ENCODE measurements at places on chromosomes 1 and 21. TPM values are rescaled to one million over a fixed set of nuclear protein-coding genes. Genes with fewer than 3 reads are reported as not detected.
A peak's percentile ranks its signal among the peaks of the same experiment; 100 is the strongest.

DNA sequence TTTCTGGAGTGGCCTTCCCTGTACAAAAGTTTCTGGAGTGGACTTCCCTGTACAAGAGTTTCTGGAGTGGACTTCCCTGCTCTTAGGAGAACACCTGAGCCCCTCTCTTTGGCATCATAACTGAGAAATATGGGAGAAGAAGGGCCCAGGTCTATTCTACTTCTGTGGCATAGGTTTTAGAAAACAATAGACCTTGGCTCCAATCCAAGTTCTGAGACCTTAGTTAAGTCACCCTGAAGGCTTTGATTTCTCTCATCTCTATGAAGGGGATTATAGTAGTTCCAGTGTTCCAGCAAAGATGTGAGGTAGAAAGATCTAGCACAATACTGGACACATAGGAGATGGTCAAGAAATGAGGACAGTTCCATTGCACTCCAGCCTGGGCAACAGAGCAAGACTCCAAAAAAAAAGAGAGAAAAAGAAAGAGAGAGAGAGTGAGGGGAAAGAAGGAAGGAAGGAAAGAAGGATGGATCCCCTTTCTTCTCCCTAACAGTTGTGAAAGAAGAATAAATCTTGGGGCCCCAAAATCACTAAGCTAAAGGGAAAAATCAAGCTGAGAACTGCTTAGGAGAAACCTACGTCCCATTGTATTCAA is 13.3 kb upstream of the EIF4G3 start:
- DNase-seq, result no peak

The IL12RB2 gene
- polyA plus RNA-seq, result 0.55 TPM

The SLC25A34 gene
- 3.1 TPM for polyA plus RNA-seq

The TCHHL1 gene
- polyA plus RNA-seq, result not detected

The CCNL2 gene
- polyA plus RNA-seq, result 232 TPM

GRCh38 chr1:220803401-220804201 is 16.9 kb downstream of the MTARC1 start:
- DNase-seq, result no peak

The PCBP3 gene
- polyA plus RNA-seq, result 1.7 TPM

The RAB25 gene
- polyA plus RNA-seq, result 51.6 TPM

The CYP4A22 gene
- 7.6 TPM for polyA plus RNA-seq

The INTS7 gene
- 20.2 TPM for polyA plus RNA-seq

- no peak for DNase-seq
Observed at GRCh38 chr1:20199403-20199802, 13.1 kb upstream of the PLA2G2C start.

DNA sequence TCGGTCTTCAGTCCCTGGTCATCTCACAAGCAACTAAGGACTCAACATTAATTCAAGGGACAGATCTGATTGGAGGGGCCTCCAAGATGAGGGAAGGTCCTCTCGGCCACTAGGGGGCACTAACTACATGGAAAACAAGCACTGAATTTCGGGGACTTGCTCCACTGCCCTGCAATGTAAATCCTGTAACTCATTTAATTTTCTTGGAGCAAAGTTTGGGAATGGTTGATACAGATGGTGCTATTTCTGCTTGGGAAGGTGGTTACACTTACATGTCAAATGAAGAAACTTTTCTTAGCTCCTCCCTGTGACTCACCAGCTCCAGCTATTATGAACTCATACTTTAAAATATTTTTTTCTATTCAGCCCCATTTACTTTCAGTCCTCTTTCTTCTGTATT is 97.4 kb upstream of the KCNJ15 start:
- DNase-seq, result no peak

- no peak for DNase-seq
Observed at GRCh38 chr1:95119273-95119672, 2.1 kb downstream of the TLCD4 start.

DNA sequence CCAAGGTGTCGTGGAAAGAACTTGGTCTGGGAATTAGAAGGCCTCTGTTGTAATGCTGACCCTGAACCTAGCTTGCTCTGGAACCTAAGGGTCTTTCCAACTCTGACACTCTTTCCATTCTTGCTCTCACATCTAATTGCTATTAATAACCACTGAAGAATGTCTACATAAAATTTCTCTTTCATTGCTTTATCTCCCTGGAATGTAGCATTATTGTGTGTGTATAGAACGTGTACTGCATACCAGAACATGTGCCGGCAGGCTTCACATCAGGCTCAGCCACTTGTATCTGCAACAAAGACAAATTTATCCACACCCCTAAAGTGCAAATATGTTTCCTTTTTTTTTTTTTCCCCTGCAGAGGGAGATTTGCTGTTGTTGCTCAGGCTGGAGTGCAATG is 13.9 kb upstream of the LAX1 start:
- no peak for DNase-seq

- DNase-seq, result no peak
Observed at GRCh38 chr1:169025412-169025811, 81.1 kb upstream of the ATP1B1 start.

- no peak for DNase-seq
Observed at GRCh38 chr1:191963286-191963685, 195.0 kb upstream of the RGS18 start.

- DNase-seq, result no peak
Observed at GRCh38 chr1:47819574-47819888, 177.7 kb downstream of the TRABD2B start.

- no peak for DNase-seq
Observed at GRCh38 chr1:22722901-22723550, 12.4 kb downstream of the EPHB2 start.

- peak; percentile 55 for DNase-seq
Observed at GRCh38 chr1:85576266-85576641, 4.3 kb upstream of the CCN1 start.

DNA sequence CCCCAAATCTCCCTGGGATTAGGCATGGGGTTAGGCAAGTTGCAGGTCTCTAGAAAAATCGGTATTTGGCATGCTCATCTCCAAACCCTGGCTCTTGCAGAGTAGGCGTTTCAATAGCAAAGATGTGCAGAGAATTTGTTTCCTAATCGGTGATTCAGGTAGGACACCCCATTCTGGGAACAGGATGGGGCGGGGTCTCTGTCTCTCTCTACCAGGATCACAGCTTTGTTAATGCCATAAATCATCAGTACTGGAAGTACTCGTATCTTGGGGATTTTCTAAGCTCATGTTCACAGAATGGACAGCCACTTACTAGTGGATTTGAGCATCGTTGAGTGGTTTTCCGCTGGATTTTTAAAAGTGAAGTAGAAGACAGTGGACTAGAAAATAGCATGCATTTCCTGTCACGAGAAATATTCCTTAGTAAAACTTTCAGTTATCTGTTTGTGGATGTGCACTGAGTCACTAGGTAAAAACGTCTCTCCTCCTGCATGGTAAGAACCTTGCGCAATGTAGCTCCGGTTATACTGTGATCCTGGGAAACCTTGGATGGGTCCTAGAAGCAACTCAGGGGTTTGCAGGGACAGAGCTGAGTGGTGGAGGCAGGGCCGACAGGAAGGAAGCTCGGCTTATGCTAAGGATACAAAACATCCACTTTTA is 5.1 kb downstream of the TMEM51 start:
- no peak for DNase-seq

DNA sequence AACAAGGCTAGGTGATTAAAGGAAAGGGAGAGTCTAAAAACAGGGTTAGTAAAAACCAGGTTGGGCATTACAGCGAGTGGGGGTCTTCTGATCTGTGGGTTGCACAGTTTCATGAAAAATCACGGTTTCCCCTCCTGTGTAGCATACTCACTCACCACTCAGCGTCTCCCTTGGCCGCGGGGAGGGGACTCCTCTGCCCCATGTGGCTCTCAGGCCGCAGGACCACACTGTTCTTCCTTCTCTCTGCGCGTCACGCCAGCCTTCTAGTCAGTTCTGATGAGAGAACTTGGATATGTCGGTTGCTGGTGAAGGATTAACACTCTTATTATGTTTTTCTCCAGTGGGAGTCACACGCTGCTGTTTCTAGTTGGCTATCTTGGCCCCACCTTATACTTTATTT is 254.6 kb upstream of the LRRC7 start:
- no peak for DNase-seq

- DNase-seq, result no peak
Observed at GRCh38 chr1:220344745-220345144, 72.5 kb upstream of the RAB3GAP2 start.

The MARK1 gene
- 13.6 TPM for polyA plus RNA-seq

The RBM11 gene
- polyA plus RNA-seq, result 4.4 TPM

The SLC6A17 gene
- 1.2 TPM for polyA plus RNA-seq

DNA sequence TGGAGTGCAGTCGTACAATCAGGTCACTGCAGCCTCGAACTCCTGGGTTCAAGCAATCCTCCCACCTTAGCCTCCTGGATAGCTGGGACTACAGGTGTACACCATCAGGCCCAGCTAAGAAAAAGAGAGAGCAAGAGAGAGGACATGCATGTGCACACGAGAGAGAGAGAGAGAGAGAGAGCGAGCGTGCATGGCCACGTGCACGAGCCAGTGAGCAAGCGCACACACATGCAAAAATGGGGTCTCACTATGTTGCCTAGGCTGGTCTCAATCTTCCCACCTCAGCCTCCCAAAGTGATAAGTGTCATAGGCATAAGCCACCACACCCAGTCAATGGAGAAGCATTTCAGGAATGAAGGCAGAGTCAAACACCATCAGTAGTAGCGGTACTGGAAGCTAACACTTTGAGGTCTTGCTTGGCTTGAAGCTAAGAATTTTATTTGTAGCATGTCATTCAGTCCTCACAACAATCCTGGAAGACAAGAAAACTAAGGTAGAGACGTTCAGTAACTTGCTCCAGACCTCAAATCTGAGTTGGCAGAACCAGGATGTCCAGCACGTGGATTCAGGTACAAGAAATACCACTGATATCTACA is 14.5 kb downstream of the GNB1 start:
- no peak for DNase-seq

DNA sequence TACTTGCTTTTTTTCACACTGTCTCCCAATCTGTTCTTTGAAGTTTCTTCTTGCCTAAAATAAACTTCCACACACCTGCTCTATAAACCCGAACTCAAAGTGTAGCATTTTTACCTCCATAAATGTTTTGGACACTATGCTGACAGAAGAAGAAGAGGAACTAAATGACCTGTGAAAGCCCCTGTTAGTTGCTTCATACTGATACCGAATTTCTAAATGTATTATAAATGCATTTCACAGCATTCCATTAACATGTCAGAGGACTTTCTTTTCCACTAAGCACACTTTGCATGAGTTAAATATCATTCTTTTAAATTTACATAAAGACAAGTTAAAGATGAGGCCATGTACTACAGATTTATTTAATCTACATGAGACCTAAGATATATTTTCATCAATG is 281.0 kb downstream of the SMYD3 start:
- DNase-seq, result no peak

- no peak for DNase-seq
Observed at GRCh38 chr21:25744854-25745253, 10.1 kb downstream of the GABPA start.

The NECTIN4 gene
- polyA plus RNA-seq, result 4.7 TPM

The PCNT gene
- polyA plus RNA-seq, result 34.6 TPM

GRCh38 chr1:91564888-91565701 is 64.4 kb downstream of the CDC7 start:
- no peak for DNase-seq

DNA sequence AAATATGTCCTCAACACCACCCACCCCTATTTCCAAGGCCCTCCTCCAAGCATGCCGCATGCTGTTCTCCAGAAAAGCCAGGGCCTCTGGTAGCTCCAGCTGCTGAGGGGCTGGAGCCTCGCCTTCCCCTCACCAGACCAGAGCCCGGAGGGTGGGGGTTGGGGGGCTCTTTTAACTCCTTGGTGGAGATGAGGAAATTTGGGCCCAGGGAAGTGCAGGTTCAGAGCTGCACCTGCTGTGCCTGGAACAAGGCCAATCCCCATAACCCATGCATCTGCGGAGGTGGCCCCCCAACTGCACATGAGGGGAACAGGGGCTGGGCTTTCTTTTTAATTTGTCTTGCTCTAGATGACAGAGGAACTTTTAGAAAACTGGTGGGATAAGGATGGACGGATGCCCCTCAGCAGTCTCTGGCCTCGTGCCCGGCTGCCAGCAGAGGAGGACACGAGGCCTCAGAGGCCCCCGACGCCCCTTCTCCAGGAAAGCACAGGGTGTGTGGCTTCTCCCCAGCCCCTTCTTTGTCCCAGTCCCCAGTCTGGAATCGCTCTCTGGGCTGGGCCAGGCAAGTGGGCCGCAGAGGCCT is 550 bp upstream of the SELENON start:
- no peak for DNase-seq
